ENCODE measurements at places on chromosomes 5 and 9. TPM values are rescaled to one million over a fixed set of nuclear protein-coding genes. Genes with fewer than 3 reads are reported as not detected.
A peak's percentile ranks its signal among the peaks of the same experiment; 100 is the strongest.

- no peak for DNase-seq
Observed at GRCh38 chr5:74248576-74248975, 392.0 kb downstream of the ENC1 start.

DNA sequence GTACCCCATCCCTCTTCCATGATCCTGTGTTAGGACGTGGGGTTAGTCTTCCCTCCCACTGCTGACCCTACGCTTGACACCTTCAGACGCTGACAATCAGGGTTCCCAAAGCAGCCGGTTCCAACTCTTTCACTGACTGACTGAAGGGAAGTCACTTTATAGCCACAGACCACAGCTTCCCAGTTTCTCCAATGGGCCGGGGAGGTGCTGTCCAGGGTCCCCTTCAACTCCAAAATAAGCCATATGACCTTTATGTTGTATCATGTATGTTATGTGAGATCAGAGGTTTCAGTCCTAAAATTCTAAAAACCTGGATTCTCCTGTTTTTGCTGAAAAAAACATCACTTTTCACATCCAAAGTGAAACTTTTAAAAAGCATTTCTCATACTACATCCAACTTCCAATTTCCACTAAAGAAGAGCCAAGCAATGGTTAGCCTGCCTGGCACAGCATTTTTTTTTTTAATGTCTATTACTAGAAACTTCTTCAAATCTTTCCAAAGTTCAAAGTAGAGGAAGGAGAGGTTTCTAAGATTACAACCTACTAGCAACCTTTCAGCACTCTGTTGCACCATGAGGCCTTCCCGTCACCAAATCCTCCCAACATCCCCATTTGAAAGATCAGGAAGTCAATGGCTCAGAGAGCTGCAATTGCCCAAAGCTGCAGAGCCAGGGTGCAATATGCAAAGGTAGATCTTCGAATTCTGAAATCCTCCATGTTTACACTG, 5.2 kb downstream of the EPB41L4B start:
- no peak for DNase-seq

DNA sequence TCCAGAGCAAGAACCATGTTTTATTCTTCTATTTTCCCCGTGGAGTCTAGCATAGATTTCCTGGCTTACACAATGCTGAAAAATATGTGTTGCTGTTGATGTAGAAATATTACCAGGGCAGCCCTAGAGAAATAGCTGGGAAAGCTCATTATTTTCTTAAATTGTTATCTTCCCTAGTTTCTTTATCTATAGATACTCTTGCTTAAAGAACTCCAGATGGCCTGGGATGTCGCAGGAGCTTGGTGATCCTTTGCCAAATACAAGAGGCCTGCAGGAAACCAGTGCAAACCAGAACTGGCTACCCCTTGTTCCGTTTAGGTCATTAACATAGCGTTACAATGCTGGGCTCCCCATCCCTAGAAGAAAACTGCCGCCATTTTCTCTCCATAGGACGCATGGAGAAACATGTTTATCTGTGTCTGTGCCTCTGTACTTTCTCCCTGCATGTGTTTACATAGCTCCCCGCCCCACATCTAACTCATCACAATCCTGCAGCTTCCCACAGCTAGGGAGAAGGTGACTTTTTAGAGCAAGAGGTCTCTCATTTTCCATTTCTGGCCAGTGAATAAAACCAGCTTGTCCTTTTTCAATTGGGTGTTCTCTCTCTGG, 6.4 kb downstream of the PRLR start:
- peak; percentile 79 for DNase-seq

- no peak for DNase-seq
Observed at GRCh38 chr9:32348106-32348695, 36.2 kb upstream of the ACO1 start.

DNA sequence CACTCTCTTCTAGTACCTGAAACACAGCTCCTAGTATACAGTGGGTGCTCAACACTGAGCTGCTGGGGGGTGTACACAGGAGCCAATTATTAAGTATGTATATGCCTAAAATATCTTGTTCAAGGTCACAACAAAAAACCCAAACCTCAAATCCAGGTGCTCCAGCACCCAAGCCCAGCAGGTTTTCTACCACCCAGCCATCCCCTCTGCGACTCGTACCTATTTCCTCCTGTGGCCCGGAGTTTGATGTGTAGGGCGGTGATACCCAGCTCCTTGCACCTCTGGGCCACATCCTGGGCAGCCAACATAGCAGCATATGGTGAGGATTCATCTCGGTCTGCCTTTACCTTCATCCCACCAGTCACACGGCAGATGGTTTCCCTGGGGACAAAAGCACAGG, 3.0 kb downstream of the RPS14 start:
- no peak for DNase-seq

GRCh38 chr9:11874414-11874813, 818.8 kb upstream of the TYRP1 start:
- no peak for DNase-seq

DNA sequence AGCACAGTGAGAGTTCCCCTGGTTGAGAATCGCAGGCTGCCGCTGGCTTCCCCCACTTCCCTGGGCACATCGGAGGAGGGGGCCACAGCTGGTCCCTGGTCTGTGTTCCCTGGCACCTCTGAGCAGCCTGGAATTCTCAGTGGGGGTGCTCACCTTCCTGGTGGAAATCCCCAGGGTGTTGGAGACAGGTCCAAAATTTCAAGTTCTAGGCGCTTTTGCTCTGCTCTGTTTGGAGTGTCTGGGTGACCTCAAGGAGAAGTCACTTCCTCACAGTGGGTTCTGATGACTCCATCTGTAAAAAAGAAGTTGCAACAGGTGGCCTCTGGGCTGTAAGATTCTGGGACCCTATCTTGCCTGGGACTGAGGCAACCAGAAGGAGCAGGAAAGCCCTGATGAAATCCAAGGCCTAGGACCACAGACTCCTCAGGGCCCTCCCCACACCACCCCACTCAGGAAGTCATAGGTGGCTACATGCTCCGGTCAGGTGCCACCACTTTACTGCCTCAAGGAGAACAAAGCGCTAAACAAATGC, at the start of gene TRAF1:
TRAF1 (minus strand) TSS at position 400 of the 532 bp plus-strand sequence. CDS start 721 bp downstream, outside the sequence.
- no peak for DNase-seq

DNA sequence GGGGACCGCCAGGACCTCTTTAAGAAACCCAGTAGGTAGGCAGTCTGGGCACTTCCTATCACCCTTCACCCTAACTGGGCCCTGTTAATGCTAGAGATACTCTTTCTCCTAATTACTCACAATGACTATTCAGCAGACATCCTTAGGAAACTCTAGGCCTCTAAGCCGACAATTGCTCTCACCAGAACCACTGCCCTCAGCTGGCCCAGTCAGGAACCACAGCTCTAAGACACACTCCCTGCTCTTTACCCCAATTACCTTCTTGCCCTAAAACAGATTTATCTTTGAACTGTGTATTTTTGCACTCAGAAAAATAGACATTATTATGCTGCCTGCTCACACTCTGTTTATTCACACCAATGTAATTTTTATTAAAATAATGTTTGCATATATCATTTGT, 432.6 kb upstream of the SLC30A5 start:
- no peak for DNase-seq

DNA sequence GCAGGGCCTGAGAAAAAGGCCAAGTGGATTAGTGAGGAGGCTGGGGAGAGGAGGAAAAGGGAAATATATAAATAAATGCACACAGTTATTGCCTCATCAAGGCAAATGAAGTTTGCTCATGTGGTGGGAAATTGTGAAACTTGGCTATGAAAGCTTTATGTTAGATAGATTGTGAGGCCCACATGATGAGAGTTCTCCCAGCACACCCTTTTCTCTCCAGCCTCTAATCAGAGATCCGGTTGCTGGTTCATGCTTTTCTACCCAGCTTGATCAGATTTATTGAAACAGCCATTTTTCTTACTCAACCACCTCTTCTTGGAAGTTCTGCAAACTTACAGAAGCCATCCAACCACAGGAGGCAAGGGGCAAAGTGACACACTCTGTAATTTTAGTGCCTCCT, 125.8 kb upstream of the KLF4 start:
- DNase-seq = peak; percentile 95

DNA sequence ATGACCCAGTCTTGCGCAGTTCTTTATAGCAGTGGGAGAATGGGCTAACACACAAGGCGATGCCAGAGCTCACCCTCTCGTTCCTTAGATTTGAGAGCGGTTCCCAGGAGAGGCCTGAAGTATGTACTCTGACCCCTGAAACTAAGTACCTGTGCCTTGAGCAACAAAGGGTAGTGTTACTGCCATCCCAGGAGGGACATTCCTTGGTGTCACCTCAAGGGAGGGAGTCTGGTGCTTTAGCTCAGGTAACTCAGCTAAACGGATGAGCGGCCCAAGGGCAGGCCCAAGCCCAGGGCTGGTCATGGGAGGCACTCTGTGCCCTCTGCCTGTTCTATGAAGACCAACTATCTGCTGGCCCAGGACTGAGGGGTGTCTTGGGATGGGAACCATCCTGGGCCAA, 20.2 kb downstream of the KYAT1 start:
- no peak for DNase-seq

DNA sequence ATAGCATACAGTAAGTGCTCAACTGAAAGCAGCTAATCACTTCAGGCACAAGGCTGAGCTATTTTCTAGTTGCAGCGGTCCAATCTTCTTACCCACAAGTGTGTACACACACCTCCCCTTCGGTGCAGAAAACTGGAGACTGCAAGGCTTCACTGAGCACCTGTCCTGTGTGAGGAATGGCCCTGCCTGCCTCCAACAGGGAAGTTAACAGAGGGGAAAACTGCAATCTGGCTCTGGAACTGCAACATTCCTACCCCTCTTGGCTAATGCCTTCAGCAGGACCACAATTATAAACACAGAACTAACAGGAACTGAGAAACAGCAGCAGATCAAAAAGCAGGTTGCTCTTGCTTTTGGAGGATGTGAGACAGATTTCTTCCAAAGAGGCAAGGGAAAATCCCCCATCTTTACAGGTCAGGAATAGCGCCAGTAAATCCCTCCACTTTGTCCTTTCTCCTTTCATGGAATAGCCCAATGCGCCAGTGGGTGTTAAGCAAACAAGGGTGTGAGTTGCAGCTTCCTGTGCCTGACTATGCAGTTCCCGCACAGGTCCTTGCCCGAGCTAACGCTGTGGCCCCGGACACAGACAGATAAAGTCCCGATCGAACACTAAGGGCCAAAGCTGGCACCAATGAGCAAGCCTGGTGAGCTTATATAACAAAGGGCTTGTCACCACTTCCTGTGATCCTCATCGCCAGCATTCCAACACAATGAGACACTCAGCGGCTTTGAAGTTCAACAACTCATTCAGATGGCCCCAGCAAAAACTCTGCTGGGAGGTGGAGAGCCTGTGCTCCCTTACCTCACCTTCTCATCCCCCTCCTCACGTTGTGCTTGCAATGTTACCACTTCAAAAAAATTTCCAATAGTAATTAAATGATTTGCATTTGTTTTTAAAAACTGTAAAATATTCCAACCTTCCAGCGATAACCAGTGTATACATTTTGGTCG, 21.5 kb downstream of the SHB start:
- peak; percentile 78 for DNase-seq

GRCh38 chr5:53429706-53430105, 50.7 kb upstream of the FST start:
- no peak for DNase-seq

GRCh38 chr5:124745928-124746915, at the start of gene ZNF608:
TSS of gene ZNF608 (minus strand) at chr5:124746639. CDS start at chr5:124744989, 1,650 bp downstream.
- DNase-seq = peak; percentile 71

- DNase-seq = peak; percentile 34
Observed at GRCh38 chr9:117763314-117763713, 59.1 kb downstream of the TLR4 start.

GRCh38 chr9:89659473-89659872, 54.7 kb downstream of the GADD45G start:
- DNase-seq = no peak

The SPATA31E1 gene
- total RNA-seq = not detected

The CEL gene
- under 0.01 TPM for total RNA-seq

The FAM81B gene
- total RNA-seq = not detected

The GHR gene
- total RNA-seq = 2.2 TPM

Measured in fibroblast of villous mesenchyme (primary cell).